Fibroblast of mammary gland (primary cell): ENCODE measurements at places on chromosomes 1 and 21.

DNA sequence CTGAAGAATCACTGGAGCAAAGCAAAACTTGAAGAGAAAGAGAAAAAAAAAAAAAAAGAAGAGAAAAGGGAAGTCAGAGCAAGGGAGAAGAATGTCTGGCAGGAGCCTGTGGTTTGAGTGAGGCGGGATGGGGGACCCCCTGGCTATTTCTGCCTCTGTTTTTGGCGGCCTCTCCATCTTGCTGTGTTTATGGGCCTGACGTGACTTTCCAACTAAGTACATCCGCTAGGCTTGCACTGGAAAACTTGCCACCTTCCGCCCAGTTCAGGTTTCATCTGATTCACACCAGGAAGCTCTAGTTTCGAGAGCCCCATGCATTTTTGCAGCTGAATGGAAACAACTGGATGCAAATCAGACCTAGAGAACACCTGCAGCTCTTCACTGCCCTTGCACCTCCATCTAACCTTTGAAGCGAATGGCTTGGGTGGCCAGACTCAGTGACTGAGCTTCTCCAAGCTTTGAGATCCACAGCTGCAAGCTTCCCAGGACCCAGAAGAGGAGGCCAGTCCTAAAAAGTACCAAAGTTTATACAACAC, 28.0 kb downstream of the TBX15 start:
- DNase-seq = no peak

GRCh38 chr1:168085401-168085872, 51.3 kb downstream of the GPR161 start:
- DNase-seq = no peak

DNA sequence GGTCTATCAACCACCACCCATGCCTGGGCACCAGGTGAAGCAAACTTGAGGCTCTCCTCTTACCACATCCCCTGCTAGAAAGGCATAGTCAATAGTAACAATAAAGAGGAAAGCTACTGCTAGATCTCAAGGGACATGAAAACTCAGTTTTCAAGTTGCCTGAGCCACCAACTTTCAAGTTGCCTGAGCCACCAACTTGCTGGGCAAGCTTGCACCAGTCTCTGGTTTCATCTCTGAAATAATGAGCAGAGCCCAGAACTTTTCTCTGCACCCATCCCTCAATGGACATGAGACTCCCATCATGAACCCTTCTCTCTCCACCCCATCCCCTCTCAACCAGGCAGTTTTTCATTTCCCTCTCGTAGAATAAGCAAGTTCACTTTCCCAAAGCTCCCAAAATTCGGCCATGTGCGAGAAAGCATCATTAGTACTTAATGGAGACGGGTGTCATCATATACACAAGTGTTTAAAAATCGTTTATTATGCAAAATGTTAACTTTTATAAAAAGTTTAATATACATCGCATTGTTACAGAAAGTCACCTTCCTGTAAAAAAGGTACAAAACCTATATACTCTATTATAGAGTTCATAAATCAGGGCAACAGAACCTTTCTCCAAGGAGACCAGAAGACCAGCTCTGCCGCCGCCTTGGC, 1.7 kb downstream of the ID3 start:
- DNase-seq = no peak

- no peak for DNase-seq
Measured at GRCh38 chr1:89085781-89086180, 20.8 kb upstream of the GBP1 start.

GRCh38 chr21:42542196-42542595, 28.5 kb downstream of the SLC37A1 start:
- no peak for DNase-seq

DNA sequence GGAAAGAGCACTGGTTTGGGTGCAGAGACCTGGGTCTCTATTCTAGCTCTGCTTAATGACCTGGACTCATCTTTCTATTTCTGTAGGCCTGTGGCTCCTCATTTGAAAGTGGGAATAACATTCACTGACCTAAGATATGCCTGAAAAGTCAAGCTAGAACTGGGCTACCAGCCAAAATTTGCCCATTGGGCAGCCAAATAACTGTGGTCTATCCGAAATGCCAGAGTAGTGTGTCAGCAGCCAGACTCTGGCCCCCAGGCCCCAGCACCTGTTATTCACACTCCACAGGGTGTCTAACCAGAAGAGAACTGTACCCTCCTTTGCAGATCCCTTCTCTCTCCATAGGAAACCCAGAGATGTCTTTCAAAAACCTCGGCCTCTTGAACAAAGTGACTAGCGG, 12.6 kb downstream of the DAB1 start:
- peak; percentile 14 for DNase-seq

- DNase-seq = no peak
Measured at GRCh38 chr1:15493869-15494390, 18.0 kb downstream of the CELA2B start.

DNA sequence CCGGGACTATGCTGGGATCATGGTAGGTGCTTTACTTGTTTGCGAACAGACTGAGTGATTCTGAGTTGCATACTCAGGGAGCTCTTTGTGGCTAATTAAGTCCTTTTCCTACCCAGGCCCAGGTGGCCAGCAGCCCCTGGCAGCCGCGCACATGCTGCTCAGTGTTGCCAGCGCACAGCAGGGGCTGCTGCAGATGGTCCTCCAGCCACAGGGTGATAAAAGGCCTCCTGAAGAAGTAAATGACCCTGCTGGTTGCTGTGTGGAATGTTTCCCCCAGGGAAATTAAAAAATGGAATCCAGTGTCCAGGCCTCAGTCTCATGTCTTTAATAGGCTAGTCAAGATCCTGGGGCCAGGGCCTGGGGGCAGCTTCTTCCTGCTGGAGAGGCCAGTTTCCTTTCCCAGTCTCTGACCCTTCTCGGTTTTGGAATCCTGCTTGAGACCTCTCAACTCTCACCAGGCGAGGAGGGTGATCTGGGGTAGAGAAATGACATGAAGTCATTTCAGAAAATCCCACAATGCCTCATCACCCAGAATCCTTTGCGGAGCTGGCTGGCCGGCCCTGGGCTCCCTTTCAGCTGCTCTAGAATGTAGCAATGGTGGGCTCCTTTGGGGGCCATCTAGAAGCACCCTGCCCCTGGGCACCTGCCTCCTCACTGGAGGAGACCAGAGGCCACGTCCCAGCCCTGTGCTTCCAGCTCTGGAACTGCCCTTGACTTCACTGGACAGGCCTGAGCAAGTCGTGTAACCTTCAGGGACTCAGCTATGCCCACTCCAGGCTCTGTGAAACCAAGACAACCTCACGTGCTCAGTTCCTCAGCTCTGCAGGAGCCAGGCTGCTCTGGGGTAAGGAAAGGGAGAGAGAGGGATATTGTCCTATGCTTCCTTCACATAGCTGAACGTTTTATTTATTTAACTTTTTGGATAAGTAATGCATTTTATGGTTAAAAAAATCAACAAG, 131.4 kb downstream of the MRPS6 start:
- no peak for DNase-seq

GRCh38 chr1:110455151-110455550, 4.2 kb downstream of the PROK1 start:
- no peak for DNase-seq

DNA sequence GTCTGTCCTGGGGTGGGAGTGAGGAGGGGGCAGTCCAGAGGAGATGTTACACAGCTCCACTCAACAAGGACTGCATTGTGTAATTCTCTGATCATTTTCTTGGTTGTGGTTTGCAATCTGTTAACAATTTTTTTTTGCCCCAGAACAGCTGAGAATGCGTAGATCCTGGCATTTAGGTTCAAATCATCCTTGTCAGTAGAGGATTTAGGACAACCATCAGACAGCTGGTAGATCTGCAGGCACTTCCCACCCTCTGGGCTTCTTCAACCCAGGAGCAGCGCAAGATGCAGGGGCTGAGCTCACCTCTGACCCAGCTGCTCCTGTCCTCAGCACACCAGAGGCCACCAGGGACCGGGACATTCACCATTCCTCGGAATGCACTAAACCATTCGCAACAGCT, 13.5 kb downstream of the BCAR3 start:
- no peak for DNase-seq

- peak; percentile 95 for DNase-seq
Measured at GRCh38 chr21:42002421-42002958, 7.7 kb downstream of the ZBTB21 start.

DNA sequence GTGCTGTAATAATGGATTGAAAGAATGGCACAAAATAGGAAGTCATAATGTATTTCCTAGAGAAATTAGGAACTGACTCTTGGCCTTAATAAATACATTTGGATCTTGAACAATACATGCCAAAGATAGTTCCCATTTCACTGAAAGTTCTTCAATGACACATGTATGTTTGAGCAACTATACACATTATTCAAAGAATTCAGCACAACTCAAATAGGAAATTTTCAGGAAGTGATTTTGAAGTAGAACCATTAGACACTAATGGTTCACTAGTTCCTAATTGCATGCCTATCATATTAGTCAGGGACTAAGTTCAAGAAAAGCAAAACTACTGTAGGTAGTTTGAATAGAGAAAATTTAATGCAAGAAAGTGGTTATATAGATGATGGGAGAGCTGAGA, 404.7 kb downstream of the LMO4 start:
- DNase-seq = no peak

GRCh38 chr21:18608226-18608625, 204.6 kb upstream of the TMPRSS15 start:
- no peak for DNase-seq

DNA sequence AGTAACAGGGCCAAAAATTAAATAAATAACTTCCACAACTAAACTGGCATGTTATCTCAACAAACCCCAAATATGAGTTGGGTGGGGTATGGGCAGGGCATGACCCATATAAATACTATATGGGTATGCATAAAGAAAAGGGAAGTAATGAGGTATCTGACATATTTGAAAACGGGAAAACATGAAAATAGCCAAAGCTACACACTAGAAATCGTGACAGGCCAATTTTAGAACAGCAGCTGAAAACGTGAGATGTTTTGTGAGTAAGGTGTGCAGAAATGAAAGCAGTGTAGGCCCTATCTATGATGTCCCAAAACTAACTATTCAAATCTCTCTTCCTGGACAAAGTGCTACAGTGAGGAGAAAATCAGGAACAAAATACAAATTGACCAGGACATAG, 537.9 kb upstream of the NR5A2 start:
- no peak for DNase-seq

DNA sequence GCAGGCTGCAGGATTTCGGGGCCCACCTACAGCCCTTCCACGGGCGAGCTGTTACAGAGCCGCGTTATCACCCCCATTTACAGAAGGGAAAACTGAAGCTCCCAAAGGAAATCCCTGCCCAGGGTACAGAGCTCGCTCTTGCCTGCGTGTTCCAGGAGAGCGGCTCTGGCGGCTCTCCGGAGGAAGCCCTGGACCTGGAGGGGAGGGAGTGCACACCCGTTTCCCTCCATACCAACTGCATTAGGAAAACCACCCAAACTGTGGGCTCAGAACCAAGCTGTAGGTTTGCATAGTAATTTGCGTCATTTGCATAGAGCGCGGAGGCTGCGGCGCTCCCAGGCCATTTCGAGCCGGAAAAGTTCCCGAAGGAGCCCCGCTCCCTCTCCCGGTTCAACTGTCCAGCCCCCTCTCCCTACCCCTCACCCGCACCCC, 24.7 kb upstream of the ADGRB2 start:
- peak; percentile 84 for DNase-seq

DNA sequence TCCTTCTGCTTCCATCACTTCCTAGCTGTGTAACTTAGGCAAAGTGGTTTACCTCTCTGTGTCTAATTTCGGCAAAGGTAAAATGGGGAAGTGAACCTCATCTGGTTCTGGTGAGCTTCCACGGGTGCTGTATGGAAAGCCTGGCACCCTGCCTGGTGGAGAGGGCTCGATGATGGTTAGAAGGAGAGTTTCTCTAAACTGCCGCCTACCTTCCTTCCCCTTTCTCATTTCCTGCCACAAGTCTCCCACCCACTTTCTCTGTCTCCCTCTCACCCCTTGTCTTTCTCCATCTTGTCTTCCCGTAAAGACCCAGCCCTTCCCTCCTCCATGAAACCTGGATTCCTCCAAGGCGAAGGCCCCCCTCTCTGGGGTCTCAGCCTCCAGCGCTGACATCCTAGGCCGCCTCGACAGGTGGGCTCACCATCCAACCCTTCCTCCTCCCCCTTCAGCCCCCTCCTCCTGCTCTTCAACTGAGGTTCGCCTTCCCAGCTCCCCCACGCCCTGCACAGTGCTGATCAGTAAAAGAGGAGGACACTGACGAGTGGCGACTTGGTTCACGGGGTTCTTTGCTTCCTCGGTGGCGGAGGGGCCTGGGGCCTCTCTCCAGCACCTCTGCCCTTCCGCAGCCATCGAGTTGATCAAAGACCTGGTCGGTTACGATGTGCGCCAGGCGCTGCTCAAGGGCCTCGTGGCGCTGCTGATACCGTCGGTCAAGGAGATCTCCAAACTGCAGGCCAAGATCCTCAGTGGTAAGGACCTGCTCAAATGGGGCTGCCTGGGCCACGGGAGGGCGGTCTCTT, 7.3 kb downstream of the RNU5D-1 start:
- no peak for DNase-seq

- DNase-seq = no peak
Measured at GRCh38 chr1:30521261-30521865, 202.0 kb downstream of the MATN1 start.

GRCh38 chr1:165852871-165853270, 25.5 kb downstream of the UCK2 start:
- no peak for DNase-seq

GRCh38 chr1:160069460-160070231, at the start of gene KCNJ10:
KCNJ10 (minus strand) TSS chr1:160070160; CDS start chr1:160042532, 27,628 bp downstream.
- DNase-seq = no peak
